ENCODE measurements at places on chromosomes 7 and 10.
A peak's percentile ranks its signal among the peaks of the same experiment; 100 is the strongest.

- DNase-seq: no peak
Measured at GRCh38 chr7:30247541-30248401, 36.6 kb upstream of the ZNRF2 start.

DNA sequence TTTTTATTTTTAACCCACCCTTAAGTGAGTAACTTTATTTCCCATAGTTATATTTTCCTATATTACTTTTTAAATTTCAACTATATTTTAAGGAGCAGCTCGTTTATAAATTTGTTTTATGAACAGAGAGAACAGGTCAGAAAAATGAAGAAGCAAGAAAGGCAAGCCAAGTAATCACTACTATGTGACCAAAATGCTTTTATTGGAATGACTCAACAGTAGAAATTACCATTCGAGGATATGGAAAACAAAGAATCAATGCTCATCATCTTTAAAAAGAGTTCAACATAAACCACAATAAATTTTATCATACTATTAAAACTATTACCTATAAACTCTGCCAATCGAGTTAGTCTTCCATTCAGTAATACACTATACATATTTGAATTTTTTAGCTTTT is 7.6 kb downstream of the HERC4 start:
- no peak for DNase-seq

DNA sequence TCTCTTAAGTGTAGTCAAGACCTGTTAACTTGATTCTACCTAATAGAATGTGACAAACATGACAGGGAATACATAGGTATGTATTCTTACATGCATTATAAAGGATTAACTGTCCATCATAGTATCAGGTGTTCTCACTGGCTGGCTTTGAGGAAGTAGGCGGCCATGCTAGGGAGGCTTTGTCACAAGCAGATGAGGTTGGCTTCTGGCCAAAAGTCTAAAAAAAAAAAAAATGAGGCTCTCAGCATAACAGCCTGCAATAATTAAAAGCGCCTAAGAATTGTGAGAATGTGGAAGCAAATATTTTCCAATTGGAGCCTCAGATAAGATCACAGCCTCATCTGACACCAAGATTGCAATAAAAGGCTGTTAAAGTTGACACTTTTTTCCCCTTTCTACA is 1256.8 kb upstream of the SORCS1 start:
- no peak for DNase-seq

GRCh38 chr10:6778992-6779701 is 199.1 kb upstream of the PRKCQ start:
- DNase-seq: peak; percentile 75

DNA sequence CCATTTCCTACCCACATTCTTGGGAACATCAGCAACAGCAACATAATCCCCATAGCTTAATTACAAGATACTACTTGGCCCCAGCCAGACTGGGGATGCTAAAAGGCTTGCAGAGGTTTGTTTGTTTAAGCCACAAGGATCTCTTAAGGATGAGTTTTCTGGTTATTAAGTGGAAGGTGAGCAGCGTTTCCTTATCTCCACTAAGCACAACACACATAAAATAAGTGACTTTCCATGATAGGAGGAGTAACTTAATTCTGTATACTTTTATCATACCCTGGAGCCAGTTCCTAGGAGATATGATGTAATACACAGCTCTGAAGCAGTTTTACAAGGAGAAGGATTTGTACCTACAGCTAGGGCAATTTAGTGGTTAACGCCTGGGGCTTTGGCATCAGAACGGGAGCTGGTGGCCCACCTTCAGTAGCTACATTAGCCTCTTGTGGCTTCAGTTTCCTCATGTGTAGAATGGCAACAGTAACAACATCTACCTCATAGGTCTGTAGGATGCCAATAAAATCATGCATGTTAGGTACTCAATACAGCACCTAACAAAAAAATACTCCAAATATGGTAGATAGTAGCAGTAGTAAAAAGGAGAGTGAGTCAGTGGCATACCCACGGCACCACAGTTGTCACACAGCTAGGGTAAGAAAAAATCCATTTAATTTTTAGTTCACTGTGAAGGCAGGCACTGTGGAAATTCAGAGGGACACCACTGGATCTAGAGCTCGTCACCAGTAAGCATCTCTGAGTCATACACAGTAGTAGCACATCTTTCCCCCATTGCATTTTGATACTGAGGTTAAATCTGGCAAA is 55.2 kb downstream of the DOCK4 start:
- DNase-seq: no peak

- DNase-seq: no peak
Measured at GRCh38 chr7:135808206-135808605, 59.6 kb upstream of the FAM180A start.

- DNase-seq: no peak
Measured at GRCh38 chr10:16472828-16473227, 36.0 kb downstream of the PTER start.

DNA sequence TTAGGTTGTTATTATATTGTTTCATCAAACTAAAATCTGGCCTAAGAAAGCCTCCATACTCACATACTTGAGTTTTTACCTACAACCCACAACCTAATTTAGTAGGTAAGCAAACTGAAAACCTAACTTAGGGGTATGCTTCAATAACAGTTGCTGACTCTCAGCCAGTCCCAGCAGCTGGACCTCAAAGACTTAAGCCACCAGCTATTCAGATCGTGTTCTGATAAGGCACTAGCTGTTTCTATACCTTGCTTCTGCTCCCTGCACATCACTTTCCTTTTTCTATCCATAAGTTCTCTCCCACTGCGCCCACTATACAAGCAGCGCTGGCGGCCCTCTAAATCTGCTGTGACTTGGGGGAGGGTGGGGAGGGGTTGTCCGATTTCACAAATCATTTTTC is 42.3 kb downstream of the SUGCT start:
- no peak for DNase-seq

DNA sequence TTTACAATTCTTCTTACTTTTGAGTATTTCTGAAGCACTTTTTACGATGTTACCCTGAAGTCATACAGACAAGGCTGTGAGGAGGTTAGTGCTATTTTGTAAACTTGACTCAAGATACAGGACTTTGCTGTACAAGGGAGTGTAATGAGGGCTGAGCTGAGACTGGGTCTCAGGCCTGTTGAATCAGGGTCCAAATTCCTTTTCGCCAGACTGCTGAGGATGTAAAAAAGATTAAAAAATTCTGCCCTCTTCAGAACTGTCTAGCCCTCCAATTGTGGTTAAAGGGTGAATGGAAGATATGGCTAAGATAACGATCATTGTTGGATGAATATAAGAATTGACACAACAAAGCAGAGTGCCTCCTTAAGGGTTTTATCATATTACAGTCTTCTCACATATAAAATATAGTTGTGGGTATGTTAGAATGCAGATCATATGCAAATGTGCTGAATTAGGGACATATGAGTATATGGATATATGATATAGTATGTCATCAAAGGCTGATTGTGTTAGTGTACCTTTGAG is 165.4 kb downstream of the SUGCT start:
- no peak for DNase-seq

DNA sequence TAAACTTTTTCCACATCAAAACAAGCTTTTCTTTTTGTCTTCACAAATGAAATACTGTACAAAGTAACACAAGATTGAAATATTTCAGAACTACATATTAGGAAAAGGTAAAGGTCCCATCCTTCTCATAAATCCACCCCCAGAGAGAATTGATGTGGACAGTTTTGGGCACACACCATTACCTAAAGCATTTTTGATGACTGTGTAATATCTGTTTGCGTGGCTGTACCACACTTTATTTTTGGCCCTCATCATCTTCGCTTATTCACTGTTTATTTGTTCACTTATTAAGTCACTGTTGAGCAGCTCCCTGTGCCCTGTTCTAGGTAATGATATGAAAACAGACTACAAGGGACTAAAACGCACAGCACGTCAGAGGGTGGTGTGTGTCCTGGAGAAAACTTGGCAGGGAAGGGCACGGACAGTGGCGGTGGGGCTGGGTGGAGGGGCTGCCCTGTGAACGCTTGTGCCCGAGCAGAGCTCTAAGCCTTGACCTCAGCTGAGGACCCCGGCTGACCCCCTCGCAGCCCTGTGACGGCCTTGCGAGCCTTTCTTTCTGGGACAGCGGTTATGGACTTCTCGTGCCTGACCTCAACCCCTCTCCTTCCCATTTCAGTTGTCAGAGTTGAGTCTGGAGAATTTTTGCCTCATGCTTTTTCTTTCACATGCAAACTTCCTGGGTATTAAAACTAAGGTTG is 241.3 kb downstream of the EMX2 start:
- DNase-seq: no peak

DNA sequence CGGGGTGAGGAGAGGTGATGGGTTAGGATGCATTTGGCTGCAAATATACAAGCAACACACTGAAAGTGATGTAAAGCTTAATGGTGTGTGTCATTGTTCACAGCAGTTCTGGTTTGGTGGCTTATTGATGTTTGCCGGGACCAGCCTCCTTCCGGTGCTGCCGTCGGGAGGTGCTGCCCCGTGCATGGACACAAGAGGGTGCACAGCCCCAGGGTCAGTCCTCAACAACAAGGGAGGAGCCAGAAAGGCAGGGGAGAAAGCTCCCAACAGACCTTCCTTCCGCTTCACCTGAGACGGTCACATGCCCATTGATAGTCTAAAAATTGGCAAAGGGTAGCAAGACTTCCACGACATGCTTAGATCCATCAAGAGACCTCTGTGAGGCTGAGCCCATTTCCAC is 9.5 kb downstream of the RNF32 start:
- DNase-seq: peak; percentile 74

- no peak for DNase-seq
Measured at GRCh38 chr7:148041156-148041555, 549.4 kb upstream of the C7orf33 start.

DNA sequence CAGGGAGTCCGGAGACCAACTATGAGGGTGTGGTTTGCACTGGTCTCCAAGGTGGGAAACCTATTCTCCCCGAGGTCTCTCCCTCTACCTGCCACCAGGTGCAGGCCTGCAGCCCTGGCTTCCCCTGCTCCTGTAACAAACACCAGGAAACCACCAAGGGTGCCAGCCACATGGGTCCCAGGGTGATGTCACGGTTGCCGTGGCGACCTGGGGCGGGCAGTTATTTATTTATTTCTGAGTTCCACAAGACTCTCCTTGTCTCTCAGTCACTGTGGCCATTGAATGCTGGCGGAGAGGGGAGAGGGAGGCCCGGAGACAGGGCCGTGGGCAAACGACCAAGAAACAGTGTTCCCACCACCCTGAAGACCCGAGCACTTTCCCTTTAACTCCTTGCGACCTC is 27.0 kb downstream of the MMD2 start:
- DNase-seq: no peak

- DNase-seq: no peak
Measured at GRCh38 chr10:4527281-4527970, 298.6 kb upstream of the AKR1E2 start.

DNA sequence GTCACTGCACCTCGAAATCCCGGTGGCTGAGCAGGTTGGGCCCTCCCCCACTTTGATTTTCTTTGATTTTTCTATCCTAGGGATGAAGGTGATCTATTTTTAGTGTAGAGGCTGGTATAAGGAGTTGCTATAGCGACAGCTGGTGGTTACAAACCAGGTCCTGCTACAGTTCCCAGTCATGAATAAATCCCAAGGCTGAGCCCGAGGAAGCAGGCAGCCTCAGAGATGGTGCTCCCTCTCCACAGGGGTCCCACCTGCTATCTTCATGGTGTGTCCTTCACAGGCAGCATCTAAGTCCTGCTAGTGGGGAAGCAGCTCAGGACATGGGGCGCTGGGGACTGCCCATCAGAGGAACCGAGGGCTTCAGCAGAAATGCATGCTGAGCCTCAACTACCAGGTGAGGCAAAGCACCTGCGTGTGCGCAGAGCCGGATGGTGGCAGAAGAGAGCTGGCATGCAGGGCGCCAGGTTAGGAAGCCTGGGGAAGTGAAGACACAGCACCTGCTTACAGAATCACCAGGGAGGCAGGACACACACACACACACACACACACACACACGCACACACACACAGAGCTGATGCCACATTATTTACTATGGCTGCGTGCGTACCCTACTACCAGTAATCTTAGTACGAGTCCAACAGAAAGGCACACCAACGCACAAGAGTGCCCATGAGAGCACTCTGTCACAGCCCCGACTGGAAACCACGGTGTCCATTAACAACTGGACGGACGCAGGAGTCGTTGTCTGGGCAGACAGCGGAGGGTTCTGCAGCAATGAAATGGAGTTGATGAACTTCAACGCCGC is 150.9 kb downstream of the PRKAG2 start:
- DNase-seq: no peak

DNA sequence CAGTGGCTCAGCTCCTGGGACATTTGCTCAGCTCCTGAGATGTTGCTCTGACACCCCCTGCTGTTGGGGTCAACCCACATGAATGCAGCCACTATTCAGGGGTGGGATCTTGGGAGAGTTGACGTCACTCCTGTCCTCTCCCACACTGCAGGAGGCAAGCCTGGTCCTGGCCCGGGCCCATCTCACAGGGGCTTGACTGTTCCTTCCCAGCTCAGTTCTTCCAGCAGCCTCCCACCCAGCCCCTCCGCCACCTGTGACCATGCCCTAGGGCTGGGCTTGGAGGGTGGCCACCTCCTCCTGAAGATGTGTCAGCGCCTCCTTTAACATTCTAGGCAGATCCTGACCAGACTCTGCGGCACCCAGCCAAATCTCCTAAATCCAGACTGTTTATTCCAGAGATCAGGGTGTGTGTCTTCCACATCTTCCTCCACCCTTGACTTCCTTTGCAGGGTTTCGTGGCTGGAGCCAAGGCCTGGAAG is 19.1 kb upstream of the OPALIN start:
- no peak for DNase-seq

GRCh38 chr10:32922170-32922569 is 35.9 kb downstream of the ITGB1 start:
- DNase-seq: no peak

DNA sequence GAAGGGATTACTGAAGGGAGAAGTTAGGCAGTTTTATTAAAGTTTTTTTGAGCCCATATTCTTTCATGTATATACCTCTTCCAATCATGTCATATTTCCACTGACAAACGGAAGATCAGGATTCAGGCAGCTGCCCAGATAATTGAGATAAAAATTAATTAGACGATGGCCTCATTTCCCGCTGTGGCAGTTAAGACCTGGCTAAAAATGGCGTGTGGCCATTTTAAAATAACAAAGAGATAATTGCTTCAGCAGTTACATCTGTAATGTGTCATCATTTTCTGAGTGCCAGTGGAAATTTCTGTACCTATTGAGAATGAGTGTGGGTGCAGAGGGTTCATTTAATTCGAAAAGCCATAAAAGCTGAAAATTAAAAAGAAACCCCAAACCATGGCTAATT is 215.1 kb downstream of the STK31 start:
- no peak for DNase-seq

DNA sequence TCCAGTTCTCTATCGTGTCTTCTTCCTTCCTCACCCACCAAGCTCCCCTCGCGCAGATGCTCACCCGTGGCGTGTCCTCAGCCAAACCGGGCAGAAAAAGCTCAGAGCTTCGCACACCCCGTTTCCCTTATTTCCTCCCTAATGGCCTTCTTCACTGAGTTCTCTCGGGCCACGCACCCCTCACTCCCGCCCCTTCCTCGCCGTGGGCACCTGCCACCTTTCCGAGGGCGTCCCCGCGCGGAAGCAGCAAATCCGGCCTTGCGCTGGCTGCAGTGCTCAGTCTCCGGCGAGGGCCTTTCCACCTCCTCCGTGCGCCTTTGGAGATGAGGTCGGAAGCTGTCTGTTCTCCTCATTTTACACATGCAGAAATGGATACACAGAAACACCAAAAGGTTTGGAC is 12.4 kb upstream of the CALML3 start:
- no peak for DNase-seq
